ENCODE measurements at places on chromosomes 11 and 22. TPM values are rescaled to one million over a fixed set of nuclear protein-coding genes. Genes with fewer than 3 reads are reported as not detected.

DNA sequence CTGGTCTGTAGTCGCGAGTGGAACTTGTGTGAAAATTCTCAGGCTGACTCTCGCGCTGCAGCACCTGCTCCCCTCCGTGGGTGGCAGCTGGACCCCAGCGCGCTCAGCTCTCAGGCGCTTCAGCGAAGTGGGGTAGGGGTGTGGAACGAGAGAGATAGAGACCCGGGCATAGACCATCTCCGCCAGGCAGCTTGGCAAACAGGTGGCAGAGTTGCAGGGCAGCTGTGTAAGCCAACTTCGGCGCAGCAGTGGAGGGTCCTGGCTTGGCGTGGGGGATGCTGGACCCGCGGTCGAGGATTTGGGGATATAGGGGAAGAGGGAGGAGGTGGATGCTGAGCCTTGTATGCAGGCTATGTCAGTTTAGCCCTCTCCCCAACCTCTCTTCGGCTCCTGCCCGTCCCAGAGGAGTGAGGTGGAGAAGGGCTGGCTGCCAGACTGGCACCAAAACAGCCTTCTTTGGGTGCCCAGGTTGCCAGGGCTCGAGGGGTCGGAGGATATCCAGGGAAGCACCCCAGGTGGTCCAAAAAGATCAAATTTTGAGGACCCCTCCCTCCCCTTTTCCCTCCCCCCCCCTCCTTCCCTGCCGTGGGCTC is 746 bp upstream of the CALCB start:
- no peak for DNase-seq
- no peak overlapping the region for H3K4me3 ChIP-seq

- H3K36me3 ChIP-seq: no peaks in the 10 kb centered on the region
- no peak overlapping the region for H3K4me3 ChIP-seq
- no peak overlapping the region for H3K27ac ChIP-seq
- peaks cover 3% of the 10 kb centered on the region for H3K4me1 ChIP-seq
Measured at GRCh38 chr11:74689666-74690065, 41.6 kb downstream of the CHRDL2 start.

- H3K27me3 ChIP-seq: peaks cover 37% of the 10 kb centered on the region
- peaks cover 8% of the 10 kb centered on the region for H3K4me1 ChIP-seq
- H3K27ac ChIP-seq: peak overlapping the region; percentile 49
- no peak overlapping the region for H3K4me3 ChIP-seq
- DNase-seq: no peak
- H3K36me3 ChIP-seq: peaks cover 10% of the 10 kb centered on the region
Measured at GRCh38 chr22:38449776-38450175, 5.2 kb downstream of the KCNJ4 start.

GRCh38 chr11:69640260-69640994 is 529 bp upstream of the CCND1 start:
- peak overlapping the region; percentile 88 for H3K4me3 ChIP-seq
- H3K27ac ChIP-seq: no peak overlapping the region
- H3K27me3 ChIP-seq: peaks cover 40% of the 10 kb centered on the region
- peaks cover 33% of the 10 kb centered on the region for H3K4me1 ChIP-seq
- H3K36me3 ChIP-seq: no peaks in the 10 kb centered on the region

DNA sequence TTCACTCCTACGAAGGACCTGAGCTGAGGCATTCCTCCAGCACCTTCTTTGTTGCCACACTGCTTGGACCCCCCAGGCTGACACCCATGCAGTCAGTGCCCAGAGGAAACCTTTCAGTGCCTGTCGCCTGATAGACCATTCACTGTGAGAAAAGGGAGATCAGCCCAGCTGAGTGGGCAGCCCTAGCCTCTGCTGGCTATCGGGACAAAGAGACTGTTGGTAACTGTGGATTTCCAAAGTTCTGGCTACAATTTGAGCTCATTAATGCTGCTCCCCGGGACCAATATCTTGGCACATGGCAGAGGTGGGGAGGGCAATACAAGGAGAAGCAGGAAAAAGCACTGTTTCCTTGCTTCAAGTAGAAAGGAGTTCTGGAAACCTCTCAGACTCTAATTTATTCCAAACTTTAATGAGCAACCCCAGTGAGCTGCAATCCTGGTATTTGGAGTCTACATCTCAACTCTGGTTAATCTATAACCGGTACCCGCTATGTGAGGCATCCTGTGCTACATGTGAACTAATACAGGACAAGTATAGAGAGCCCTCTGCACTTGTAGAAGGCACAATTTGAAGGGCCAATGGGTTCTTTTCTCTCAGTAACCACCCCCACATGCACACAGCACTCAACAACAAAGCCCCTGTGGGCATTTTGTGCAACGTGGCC is 200.7 kb upstream of the NCAM1 start:
- no peak overlapping the region for H3K27ac ChIP-seq
- H3K27me3 ChIP-seq: no peaks in the 10 kb centered on the region
- H3K4me3 ChIP-seq: no peak overlapping the region

DNA sequence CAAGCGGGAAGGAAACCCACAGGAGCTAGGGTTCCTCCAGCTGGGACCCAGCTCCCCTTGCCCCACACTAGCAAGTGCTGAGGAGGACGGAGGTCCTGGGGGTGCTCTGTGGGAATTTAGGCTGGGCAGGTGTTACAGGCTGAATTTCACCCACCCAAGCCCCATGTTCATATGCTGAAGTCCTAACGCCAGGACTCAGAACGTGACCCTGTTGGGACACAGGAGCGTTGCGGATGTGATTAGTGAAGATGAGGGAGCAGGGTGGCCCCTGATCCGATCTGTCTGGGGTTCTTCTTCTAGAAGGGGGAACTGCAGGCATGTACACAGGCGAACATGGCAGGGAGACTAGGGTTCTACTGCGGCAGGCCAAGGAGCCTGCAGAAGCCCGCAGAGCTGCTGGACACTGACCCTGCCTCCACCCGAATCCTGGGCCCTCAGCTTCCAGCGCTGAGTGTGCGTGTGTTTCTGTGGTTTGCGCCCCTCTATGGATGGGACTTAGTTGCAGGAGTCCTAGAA is 103.4 kb upstream of the FGF3 start:
- no peak overlapping the region for H3K27ac ChIP-seq
- peaks cover 14% of the 10 kb centered on the region for H3K4me1 ChIP-seq
- DNase-seq: no peak
- H3K4me3 ChIP-seq: no peak overlapping the region
- no peaks in the 10 kb centered on the region for H3K36me3 ChIP-seq

The DUSP18 gene
- 12.3 TPM for polyA plus RNA-seq

DNA sequence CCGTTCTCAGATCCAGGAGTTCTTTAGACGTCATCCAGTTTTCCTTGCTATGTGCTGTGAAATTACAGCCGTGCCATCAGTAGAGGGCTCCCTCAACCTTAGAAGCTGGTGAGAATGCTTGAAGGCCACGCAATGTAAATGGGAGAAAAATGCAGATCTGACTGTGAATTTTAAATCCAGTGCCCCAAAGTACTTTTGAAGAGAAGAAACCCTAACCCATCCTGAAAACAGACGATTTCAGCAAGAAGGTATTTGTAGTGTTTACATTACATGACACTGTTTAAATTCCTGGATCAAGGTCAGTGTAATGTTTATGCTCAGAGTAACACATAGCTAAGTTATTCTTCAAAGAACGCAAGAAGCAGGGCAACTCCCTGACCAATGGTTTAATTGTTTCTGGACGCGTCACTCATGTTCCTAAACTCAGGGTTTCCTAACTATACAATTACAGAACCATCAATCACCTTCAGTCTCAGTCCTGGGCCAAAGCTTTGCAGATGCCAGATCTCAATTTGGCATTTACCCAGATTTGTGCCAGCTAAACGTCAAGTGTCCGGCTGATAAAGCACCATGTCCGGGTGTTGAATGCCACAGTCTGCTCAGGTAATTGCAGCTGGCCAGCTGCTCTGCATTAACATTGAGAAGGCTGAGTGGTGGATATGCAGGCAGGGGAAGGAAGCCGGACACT is 38.2 kb downstream of the ADAMTS8 start:
- H3K36me3 ChIP-seq: no peaks in the 10 kb centered on the region
- H3K27me3 ChIP-seq: peaks cover 18% of the 10 kb centered on the region
- DNase-seq: no peak

- H3K4me3 ChIP-seq: no peak overlapping the region
- H3K27ac ChIP-seq: peak overlapping the region; percentile 9
- no peak for DNase-seq
- H3K27me3 ChIP-seq: no peaks in the 10 kb centered on the region
- H3K4me1 ChIP-seq: peaks cover 17% of the 10 kb centered on the region
Measured at GRCh38 chr11:60993615-60994014, 22.1 kb downstream of the CD6 start.

The UCP3 gene
- 0.31 TPM for polyA plus RNA-seq

GRCh38 chr11:35962369-35963138 is 18.7 kb downstream of the LDLRAD3 start:
- H3K4me3 ChIP-seq: no peak overlapping the region
- no peak for DNase-seq
- no peaks in the 10 kb centered on the region for H3K36me3 ChIP-seq
- H3K4me1 ChIP-seq: no peaks in the 10 kb centered on the region
- peaks cover 6% of the 10 kb centered on the region for H3K27me3 ChIP-seq
